ENCODE measurements at places on chromosomes 7 and 10. TPM values are rescaled to one million over a fixed set of nuclear protein-coding genes. Genes with fewer than 3 reads are reported as not detected.

NOS3 gene
- 10.9 TPM for total RNA-seq

- no peak for DNase-seq
Observed at GRCh38 chr7:128986609-128987008, 48.9 kb downstream of the IRF5 start.

GRCh38 chr7:22074897-22075296, 129.2 kb upstream of the CDCA7L start:
- DNase-seq = no peak

- no peak for DNase-seq
Observed at GRCh38 chr7:49228426-49229098, 304.2 kb downstream of the CDC14C start.

ZNF804B gene
- total RNA-seq = not detected

DNA sequence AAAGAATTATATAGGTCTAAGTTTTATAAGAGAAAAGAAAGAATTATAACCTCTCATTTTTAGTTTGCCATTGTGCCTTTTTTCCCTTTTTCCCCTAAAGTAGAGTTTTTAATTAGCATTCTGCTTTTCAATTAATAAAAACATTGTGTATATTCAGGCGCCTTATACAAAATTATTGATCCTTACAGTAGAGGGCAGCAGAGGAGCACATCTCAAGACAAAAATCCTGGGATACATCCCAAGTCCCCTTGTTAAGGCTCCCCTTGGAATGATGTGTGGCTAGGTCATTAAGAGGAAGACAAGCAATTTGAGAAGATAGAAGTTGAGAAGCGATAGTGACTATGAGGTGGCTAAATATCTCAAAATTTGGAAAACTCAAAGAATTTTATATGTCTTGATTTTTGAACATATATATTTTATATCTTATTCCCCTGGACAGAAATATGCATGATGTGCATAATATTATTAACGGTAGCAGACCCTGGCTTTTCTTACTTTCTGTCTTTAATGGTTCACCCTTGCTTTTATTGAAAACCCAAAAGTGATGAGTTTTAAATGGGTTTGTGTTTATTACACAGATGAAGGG, 19.1 kb upstream of the TPK1 start:
- no peak for DNase-seq

DNA sequence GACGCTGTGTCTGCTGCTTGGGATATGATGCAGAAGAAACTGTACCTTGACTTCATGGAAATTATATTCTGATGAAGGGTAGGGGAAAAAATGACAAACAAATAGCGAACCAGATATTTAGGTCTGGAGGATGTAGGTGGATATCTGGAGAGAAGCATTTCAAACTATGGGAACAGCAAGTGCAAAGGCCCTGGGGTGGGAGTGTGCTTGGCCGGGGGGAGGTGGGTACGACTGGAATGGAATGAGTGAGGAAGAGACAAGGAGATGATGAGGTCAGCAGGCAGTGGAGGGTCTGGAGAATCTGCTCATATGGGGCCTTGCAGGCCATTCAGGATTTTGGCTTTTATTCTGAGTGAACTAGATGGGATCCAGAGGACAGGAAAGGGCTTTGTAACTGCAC, 65.2 kb downstream of the TLL2 start:
- DNase-seq = no peak

DNA sequence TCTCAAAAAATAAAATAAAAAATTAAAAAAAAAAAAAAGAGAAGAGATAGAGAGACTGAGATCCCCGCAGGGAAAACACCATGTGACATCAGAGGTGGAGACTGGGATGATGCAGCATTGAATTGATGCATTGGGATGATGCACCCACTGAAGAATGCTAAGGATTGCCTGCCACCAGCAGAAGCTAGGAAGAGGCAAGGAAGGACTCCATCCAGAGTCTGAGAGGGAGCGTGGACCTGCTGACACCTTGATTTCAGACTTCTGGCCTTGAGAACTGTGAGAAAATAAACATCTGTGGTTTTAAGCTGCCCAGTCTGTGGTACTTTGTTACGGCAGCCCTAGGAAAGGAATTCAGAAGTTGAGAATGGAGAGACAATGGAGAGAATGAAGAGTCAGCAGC, 89.8 kb upstream of the PRPS1L1 start:
- DNase-seq = no peak

DNA sequence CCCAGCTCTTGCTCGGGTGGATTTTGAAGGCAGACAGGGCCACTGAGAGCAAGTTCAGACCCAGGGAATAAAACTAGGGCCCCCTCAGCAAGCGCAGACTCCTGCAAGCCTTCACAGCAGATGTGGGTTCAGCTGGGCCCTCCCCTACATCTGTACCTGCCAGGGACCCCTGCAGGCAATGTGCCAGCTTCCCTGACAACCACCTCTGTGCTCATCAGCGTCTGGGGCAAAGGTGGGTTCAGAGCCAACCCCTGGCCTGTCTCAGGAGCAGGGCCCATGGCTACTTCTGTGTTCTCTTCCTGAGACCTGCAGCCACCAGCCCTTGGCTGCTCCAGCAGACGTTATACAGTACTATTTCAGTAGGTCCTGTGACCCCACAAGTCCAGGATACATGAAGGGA, 189.5 kb downstream of the DIP2C start:
- no peak for DNase-seq

GRCh38 chr7:131532570-131533091, 23.8 kb downstream of the PODXL start:
- DNase-seq = peak; percentile 20

GRCh38 chr7:112497481-112497880, 16.7 kb downstream of the LSMEM1 start:
- DNase-seq = no peak

- DNase-seq = peak; percentile 43
Observed at GRCh38 chr7:150737265-150738055, at the start of gene GIMAP5. Gene GIMAP5 (plus strand): TSS chr7:150737418. CDS start chr7:150740885, 3,467 bp downstream.

All from left ventricle myocardium superior (tissue), 1 donor.